Activated CD8-positive, alpha-beta memory T cell treated with anti-CD3 and anti-CD28 coated beads for 1 hour (primary cell): ENCODE measurements at places on chromosomes 4 and X.

DNA sequence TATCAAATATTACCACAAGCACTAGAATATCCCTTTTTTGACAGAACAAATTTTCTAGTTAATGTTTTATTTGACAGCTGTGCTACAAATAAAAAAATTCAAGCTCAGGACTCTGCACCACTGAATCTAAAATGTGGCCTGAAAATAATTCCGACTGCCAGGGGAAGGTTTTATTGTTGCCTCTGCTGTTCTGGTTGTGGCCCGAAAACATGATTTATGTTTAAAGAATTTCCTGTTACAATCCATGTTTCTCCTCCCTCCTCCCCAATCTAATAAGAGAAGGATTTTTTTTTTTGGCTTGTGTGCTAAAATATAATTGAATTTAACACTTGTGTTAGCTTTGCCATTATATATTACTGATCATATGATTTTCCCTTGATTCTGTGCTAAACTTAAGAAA is 227.8 kb downstream of the DCLK2 start:
- no peak for DNase-seq

- DNase-seq = no peak
Observed at GRCh38 chr4:176794651-176795050, 1.9 kb upstream of the VEGFC start.

DNA sequence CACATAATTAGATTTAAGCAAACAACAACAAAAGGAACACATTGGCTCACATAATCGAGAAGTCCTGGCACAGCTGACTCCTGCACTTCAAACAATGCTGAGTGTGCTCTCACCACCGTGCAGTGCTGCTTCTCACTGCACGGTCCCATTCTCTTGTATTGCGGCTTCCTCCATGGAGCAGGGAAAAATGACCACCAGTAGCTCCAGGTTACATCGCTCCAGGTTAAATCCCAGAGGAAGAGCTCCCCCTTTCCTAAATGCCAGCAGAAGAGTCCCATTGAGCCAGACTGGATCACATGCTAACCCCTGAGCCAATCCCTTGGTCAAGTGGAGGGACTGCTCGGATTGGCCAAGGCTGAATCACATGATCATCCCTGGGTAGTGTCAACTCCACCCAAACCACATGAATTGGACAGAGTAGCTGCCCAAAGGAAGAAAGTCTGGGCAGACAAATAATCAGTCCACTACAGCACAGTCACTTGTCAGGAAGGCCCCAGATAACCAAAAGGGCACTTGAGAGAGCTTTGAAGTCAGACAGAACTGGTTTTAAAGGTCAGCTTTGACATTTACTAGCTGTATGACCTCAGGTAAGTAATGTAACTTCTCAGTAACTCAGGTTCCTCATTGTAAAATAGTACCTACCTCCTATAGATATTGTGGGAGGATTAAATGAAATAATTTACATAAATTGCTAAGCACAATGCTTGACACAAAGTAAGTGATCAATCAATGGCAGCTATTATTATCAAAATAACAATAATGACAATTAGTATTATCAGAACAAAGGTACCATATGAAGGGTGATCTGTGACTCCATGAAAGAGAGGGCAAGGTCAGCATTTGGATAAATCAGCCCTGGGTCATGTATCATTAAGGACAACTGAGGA is 14.3 kb downstream of the TEC start:
- DNase-seq = no peak

DNA sequence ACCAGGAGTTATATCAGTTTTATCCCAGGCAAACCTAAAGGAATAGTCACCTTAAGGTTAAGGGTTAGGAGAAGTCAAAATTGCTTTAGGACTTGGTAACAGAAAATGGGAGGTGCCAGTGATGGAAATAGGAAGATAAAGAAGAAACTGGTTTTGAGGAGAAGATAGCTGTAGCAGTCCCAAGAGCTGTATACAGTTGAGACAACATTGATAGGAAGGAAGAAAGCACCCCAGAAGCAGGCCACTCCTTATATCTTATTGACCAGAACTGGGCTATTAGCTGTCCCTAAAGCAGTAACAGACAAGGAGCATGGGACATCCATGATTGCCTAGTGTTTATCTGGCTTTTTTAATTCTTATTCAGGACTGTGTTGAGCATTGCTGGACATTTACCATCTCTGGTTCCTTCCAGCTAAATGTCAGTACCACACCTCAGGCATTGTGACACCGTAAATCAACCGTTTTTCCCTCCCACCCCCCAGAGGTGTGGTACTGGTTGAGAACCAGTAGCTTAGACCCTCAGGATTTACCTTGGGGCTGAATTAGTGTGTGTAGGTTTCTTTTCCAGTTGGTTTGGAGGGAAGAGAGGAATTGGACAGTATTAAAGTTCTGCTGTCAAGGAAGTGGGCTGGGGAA is 2.0 kb upstream of the PGRMC2 start:
- no peak for DNase-seq

GRCh38 chr4:74123065-74123728 is 24.2 kb upstream of the CXCL2 start:
- no peak for DNase-seq

DNA sequence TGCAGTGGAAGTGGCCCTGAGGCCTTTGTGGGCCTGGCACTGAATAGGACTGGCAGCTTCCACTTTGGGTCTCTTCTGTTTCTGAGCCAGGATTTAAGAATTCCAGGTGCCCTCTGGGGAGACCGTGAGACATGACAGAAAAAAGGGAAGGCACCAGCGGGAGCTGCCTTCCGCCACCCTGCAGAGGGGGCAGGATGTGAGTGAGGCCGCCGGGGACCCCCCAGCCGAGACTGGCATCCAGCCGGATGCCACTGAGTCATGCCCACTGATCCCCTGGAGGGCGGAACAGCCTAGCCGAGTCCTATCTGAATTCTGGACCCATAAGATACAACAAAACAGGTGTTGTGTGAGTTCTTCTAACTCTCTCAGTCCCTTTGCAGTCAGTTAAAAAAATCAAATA is 41.3 kb downstream of the C4orf50 start:
- no peak for DNase-seq

- no peak for DNase-seq
Observed at GRCh38 chr4:27692158-27692557, 831.5 kb downstream of the STIM2 start.

- no peak for DNase-seq
Observed at GRCh38 chr4:536351-536972, 37.5 kb downstream of the PIGG start.

DNA sequence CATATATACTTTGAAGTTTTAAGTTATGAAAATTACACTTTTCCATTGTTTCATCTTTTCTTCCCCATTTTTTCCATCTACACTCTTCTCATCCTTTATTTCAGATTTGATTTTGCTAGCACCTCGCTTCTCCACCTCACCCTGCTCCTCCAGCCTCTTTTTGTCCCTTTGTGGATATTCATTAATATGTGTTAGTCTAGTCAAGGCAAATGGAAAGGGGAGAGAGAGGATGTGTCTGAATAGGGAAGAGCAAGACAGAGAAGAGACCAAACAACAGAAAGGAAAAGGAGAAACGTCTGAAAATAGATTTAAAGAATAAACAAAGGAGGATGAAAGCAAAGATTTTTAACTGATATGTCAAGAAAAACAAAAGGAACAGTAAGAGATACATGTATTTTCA is 24.1 kb downstream of the GPM6A start:
- DNase-seq = no peak

DNA sequence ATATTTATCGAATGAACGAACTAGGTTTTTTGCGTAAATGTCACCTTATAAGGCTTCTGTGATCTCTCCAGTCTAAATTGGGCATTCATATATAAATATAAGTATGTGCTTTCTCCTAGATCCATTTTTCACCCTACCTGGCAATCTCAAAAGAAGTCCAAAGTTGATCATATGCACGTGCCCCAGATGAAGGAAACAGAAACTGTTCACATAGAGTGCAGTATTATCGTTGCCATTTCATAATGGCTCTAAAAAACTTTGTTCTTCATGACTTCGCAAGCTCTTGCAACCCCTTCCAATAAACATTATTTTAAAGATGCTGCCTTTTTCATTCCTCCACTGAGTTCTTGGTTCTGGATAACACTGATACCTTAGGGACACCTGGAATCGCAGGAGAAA is 708 bp downstream of the INTS12 start:
- no peak for DNase-seq

GRCh38 chr4:137640838-137641158 is 108.5 kb upstream of the PCDH18 start:
- no peak for DNase-seq

DNA sequence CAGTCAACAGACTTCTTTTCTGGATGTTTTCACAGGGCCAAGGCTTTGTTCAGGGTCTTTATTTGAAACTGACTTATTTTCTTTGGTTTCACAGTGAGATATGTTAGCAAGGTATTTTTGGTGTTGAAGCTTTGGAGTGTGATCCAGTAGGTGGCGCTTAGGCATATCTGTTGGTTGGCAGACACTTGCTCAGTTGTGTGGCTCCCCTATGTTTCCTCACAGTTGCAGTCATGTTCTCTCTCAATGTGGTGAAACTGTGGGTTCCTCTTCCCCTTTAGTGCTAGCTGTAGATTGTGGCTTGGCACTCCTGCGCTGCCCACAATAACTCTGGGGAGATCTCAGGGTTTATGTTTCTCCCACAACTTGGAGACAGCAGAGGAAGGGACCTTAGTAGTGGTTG is 460.8 kb downstream of the SLITRK2 start:
- no peak for DNase-seq

DNA sequence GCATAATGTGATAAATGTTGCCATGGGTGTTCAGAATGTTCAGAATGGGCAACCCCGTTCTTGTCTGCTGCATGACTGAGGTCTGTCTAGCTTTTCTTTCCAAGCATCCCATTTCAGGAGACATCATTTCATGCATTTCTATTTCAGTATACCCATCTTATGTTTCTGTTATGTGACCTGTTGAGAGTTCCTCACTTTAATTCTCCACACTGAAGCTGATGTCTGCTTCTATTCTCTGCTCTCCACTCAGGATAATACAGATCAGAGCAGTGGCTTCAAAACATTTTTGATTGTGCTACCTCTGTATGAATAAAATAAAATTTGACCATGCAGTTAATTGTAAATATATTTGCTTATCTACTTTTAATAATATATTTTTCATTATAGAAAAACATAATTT is 398.6 kb downstream of the ARHGAP24 start:
- DNase-seq = no peak

DNA sequence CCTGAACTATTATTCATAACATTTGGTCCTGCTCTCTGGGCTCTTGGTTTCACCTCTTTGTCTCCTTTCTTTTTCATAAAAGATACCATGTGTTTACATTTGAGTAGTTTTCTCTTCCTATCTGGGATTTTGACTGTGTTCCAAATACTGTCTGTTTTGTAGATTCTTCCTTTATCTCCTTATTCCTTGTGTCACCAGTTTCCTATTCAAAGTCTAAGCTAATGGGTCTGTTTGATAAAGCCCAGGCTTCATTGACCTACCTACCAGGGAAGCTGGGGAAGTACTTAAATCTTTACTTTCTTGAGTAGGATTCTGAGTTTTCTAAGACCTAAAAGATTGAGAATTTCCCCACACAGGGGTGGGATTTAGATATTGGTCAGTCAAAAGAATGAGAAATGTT is 409.5 kb downstream of the RAPGEF2 start:
- DNase-seq = no peak

- DNase-seq = no peak
Observed at GRCh38 chr4:4730249-4730648, 129.2 kb upstream of the MSX1 start.

- DNase-seq = no peak
Observed at GRCh38 chr4:13703096-13703495, 75.6 kb upstream of the BOD1L1 start.

DNA sequence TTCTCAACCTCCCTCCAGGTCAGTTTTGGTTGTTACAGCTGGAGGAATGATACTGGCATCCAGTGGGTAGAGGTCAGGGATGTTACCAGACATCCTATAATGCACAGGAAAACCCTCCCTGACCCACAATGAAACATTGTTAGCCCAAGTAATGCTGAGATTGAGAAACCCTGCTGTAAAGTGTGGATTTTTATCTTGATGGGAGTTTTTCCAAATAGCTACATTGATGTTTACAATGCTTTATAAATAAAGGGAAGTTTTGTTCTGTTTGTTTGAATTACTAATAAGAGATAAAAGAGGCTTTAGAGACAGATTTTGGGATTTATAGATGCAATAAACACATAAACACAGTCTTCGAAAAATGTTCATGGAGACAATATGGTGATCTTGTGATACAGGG is 194.0 kb upstream of the NUDT6 start:
- DNase-seq = no peak

DNA sequence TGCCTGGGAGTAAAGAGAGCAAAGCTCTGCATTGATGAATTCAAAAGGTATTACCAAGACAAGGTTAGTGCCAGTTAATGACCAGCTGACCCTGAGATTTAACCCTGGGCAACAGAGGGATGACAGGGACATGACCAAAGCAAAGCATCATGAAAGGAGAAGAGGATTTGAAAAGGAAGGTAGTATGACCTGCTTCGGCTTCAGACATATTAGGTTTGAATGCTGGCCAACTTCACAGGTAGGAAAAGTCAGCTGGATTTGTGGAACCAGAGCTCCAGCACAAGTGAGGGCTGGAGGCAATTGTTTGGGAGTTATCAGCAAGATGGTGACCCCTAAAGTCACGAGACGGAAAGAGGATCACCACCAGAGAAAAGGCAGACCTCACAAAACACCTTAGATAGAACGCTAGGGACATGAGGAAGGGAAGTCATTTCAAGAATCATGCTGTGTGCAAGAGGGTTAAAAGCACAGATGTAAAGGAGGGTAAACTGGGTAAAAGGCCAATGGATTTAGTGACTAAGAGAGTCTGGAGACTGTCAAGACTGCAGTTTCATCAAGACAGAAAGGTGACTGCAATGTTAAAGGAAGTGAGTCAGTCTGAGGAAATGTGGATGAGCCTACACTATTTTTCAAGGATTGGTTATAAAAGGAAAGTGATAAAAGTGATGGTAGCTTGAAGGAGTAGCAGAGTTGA is 45.6 kb downstream of the SH3RF1 start:
- no peak for DNase-seq

DNA sequence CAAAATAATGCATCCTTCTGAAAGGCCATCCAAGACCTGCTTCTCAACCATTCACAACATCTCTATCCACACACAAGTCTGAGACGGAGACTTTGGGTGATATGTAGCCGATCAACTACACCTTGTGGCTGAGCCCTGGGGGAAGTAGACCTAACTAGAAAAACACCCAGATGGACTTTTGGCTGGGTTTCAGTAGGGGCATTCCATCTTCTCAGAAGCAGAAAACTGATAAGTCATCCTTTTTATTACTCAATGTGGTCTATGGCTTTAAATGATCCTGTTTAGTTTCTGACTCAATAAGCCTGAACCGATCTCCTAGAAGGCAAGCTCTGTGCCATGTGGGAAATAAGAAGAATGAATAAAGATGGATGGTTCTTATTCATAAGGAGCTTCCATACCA is 82.5 kb upstream of the AFF2 start:
- DNase-seq = no peak

DNA sequence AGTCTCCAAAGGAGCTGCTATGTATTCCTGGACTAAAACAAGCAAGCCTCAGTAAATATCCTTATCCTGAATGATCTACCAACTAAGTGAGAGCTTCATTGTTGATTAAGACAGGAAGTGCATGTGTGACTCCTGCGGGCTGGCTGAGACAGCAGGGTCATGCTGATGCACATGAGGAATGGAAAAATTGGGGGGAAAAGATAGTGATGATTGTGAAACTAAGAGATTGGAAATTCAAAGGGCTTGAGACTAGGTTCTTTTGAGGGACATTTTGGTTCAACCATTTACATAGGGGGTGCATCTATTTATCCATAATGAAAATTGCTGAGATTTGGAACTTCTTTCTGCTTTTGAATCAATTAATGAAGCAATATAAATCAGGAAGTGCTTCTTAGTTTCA is 61.1 kb upstream of the C1QTNF7 start:
- DNase-seq = no peak

GRCh38 chr4:77127215-77127614 is 29.8 kb upstream of the CCNG2 start:
- DNase-seq = no peak
